ENCODE measurements at places on chromosomes 6 and 20. TPM values are rescaled to one million over a fixed set of nuclear protein-coding genes. Genes with fewer than 3 reads are reported as not detected.
A peak's percentile ranks its signal among the peaks of the same experiment; 100 is the strongest.

CLPSL1 gene
- total RNA-seq: not detected

TINAG gene
- total RNA-seq: not detected

POLR1C gene
- total RNA-seq: 52.9 TPM

LRRC1 gene
- total RNA-seq: 2.3 TPM

PTPN1 gene
- total RNA-seq: 92.8 TPM

CEBPB gene
- 40.1 TPM for total RNA-seq

C20orf96 gene
- 8.1 TPM for total RNA-seq

APCDD1L gene
- not detected for total RNA-seq

HLA-DOB gene
- 1.6 TPM for total RNA-seq

DNA sequence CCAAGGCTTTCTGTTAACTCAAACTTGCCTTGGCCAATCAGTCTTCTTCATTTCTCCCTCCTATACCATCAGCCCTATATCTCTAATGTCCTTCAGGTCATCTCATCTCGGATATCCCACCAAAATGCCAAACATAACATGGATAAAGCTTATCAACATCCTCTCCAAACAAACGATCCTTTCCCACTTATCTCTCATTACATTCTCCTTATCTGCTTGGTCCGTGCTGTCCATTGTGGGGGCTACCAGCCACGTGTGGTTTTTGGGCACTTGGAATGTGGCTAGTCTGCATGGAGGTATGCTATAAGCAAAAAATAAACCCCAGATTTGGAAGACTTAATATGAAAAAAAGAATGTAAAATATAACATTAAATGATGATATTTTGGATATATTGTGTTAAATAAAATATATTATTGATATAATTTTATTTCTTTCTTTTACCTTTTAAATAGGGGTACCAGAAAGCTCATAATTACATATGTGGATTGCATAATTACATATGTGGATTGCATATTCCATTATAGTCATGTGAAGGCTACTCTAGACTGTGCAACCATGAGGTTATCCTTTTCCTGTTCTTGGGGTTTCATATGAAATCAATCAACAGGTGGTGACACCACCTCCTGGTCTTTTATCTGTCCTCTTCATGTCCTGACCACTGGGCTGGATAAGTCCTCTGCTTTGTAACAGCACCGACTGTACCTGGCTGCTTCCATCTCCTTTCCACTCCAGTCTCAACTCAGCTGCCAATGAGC, 123.0 kb downstream of the CD83 start:
- no peak for DNase-seq

DNA sequence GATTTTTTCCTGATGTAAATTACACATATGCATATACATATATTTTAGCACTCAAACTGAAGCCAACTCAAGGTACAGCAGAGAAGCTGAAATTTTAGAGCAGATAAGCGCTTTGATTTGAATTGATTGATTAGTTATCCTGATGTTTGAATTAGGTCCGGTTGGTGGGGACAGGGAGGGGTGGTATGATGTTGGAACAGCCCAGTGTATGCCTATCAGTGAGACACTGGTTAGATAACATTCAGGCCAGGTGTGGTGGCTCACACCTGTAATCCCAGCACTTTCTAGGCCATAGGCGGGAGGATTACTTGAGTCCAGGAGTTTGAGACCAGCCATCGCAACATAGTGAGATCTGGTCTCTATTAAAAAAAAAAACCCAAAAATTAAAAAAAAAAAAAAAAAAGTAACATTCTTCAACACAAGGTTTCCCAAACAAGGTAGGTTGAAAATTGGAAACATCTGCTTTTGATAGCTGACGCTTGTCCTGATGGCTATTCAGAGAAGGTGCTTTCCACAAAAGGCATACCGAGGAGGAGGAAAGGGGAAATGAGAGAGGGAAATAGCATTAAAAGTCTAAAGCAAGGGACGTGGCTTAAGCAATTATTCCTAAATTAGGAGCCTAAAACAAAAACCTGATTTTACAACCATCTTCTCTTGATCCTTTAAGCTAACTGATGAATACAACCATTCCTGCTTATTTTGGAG, 288.4 kb upstream of the JARID2 start:
- no peak for DNase-seq

DNA sequence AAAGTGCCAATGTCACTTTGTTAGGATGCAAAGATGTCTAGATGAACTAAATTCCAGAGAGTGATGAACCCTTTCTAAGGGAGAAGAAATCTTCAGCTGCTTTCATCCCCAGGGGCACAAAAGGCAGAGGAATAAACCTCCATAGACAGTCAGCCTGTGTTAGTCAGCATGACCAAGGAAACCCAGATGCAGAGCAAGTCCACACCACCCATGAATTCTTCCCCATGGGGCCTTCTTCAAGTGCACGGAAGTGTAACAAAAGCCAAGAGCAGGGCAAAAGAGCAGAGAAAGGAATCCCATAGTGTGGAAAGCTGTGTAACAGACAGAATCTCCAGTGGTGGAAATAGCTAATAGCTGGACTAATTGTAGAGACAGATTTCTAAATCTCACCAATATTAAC, 50.0 kb downstream of the DCDC2 start:
- no peak for DNase-seq

DNA sequence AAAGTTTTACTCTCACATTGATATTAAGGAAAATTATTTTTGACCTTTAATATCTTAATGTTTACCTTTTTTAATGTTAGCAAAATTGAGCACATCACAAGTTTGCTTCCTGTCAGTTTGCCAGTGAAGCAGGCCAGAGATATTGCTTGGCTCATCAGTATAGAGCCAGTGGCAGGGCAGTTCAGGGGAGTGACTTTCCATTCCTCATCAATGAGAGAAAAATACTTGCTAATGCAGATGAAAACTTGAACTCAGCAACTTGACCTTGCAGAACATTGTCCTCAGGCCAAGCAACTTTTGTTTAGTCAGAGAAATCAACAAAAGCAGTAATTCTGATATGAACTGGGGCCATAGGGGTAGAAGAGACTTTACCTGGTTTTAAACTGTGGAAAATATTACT, 6.9 kb downstream of the TAB2 start:
- peak; percentile 12 for DNase-seq

DNA sequence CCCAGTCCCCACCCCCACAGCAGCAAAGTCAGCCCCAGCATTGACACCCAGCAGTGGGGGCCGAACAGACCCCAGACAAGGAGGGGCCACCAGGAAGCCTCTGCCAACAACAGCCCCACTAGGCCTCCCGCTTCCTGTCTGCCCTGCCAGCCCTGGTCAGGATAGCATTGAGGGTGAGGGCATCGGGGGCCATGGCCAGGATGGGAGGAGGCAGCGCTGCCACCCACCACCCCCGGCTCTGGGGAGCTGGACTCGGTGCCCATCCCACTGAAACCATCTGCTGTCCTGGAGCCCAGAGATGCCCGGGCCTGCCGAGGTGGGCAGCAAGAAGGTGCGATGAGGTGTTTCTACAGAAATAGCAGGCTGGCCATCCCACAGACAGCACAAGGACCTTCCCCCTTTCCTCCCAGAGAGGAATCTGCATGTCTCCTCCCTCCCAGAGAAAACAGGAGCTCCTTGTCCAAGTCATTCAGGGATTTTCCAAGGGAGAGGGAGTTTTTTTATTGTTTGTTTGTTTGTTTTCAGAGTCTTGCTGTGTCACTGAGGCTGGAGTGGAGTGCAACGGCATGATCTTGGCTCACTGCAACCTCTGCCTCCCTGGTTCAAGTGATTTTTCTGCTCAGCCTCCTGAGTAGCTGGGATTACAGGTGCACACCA, 62.1 kb upstream of the BHLHE23 start:
- DNase-seq: no peak

DNA sequence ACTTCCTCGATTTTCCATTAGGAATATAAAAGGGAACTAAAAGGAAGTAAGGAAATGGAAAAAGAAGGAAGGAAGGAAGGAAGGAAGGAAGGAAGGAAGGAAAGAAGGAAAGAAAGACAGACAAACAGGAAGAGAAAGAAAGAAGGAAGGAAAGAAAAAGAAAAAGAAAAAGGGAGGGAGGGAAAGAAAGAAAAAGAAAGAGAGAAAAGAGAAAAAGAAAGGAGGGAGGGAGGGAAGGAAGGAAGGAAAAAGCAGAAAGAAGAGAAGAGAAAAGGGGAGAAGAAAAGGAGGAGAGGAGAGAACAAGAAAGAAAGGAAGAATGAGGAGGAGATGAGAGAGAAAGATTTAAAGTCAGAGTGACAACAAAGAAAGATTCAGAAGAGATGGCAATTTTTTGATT, 724.5 kb downstream of the GRIK2 start:
- no peak for DNase-seq

DNA sequence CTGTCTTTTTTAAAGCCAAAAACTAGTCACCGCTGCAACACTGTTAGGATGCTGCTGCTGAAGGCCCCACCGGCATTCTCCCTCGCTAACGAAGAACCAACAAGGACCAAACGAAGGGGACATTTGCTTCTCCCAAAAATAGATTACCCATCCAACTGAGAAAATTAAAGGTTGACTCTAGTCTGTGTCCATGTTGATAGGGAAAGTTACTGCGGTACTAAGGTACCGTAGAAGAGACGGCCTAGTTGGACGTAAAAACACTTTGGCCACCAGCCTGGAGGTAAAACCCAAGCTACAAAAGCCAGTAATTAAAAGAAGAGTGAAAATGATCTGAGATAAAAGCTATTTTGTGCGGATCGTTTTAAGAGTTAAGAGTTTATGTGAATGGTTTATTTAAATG, 11.8 kb upstream of the FOXF2 start:
- no peak for DNase-seq

DNA sequence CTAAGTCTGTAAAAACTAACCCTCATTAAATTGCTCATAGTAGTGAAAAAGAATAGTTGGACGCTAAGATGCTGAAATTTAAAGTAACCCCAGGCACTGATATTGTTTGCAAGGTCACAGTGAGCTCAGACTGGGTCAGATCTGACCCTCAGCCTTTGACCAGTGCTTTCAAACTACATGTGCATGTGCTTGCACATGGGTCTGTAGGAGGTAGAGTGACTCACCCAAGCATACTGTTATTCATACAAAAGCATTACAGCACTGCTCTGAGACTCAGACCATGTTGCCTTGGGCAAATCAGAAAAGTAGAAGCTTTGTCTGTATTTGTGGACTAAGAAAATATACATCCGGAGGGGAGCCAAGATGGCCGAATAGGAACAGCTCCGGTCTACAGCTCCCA, 326.4 kb upstream of the MARCKS start:
- DNase-seq: no peak

GRCh38 chr6:55286824-55287223, 40.4 kb upstream of the GFRAL start:
- no peak for DNase-seq

DNA sequence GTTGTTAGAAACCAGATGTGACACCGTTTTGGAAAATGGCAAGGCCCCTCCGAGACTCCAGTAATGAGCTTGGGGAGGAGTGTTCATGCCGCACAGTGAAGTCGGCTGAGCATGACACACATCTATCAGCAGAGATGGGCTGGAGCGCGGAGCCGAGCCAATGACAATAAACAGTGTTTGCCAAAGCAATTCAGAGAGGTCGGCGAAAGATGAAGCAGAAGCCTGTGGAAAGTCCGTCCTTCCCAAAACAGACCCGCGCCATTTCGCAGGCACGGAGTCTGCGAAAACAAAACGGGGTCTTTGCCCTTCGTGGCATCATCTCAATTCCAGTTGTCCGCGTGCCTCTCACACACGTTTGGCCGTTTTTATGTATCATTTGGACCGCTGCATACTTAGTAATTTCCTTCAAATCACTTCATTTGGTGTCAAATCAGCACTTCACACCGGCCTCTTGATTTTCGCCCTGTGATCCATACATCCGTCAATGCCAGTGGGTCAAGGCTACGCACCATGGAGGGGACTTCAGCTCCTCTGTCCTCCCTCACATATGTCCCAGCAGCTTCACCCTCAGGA, 71.3 kb downstream of the SULF2 start:
- DNase-seq: no peak

- DNase-seq: no peak
Measured at GRCh38 chr6:134508862-134509498, 191.1 kb upstream of the SGK1 start.
